HFFc6 (cell line): ENCODE measurements at places on chromosomes 13 and 19.
A peak's percentile ranks its signal among the peaks of the same experiment; 100 is the strongest.

DNA sequence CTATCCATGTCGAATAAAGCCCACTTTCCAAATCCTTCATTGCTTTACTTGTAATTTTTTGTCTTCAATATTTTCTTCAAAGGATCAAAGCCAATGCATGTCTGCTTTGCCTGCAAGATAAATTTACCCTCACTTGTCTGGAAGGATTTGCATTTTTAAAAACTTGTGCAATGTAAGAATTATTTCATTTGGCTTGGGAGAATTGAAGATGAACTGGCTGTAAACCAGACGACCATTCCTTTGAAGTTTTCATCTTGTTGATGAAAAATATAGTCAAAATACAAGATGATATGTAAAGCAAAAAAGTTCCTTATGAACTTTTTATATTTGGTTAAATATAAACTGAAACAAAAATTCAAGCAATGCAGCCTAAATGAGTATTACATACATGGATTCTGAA, 225.0 kb downstream of the SLITRK1 start:
- H3K27me3 ChIP-seq = no peaks in the 10 kb centered on the region
- DNase-seq = no peak
- peaks cover 17% of the 10 kb centered on the region for H3K4me1 ChIP-seq
- H3K27ac ChIP-seq = no peak overlapping the region
- 0 out of 2 replicates have a peak, but pooled peaks cover 5% of the 10 kb centered on the region for H3K36me3 ChIP-seq

GRCh38 chr13:33100886-33101285, 84.7 kb downstream of the KL start:
- peaks cover 2% of the 10 kb centered on the region for H3K27me3 ChIP-seq
- H3K36me3 ChIP-seq = peaks cover 46% of the 10 kb centered on the region
- no peak overlapping the region for H3K4me3 ChIP-seq
- peaks cover 21% of the 10 kb centered on the region for H3K4me1 ChIP-seq
- H3K27ac ChIP-seq = no peak overlapping the region
- DNase-seq = no peak

DNA sequence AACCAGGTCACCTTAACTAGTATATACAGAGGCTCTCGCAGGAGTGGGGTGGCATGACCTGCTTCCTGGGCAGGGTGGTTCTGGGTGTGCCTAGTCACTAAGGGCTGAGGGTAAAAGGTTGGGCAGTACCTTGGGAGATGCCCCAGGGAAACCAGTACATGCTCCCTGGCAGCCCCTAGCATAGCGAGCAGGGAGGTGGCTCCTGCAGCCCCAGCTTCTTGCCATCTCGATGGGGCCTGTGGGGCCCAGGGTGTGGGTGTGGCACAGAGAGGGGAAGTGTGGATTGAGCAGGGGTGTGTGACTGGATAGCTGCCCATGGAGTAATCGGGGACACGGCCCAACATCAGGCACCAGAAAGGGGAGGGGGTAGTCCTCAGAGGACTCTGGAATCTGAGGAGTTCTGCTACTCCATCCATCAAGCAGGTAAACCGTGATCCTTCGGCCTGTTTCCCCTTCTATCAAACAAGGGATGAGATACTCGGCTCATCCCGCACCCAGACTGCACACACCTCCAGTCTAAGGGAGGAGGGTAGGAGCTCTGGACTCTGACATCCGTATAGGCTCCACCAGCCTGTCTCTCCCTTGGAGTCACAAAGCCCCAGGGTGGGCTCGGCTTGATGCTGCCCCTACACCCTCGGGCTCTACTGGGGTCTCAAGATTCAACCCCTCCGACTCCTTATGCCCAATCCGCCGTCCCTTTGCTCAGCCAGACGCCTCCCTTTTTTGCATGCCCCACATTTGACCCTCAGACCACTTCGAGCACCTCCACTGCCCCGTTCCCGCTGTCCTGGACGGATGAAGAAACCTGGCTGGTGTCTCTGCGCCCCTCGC, 1.1 kb downstream of the ZBTB45 start:
- H3K27me3 ChIP-seq = peaks cover 4% of the 10 kb centered on the region
- peaks cover 26% of the 10 kb centered on the region for H3K4me1 ChIP-seq
- H3K27ac ChIP-seq = peak overlapping the region; percentile 96
- DNase-seq = no peak

GRCh38 chr19:7488736-7489353, at the start of gene PEX11G:
Gene PEX11G, minus strand, starts transcription at chr19:7489035. Its CDS starts 25 bp downstream, at chr19:7489010.
- peak within 1 kb of the TSS; percentile 82 for H3K4me3 ChIP-seq
- H3K27me3 ChIP-seq = no peaks in the 10 kb centered on the region; the same call in 1 of the 2 replicates
- peak within 1 kb of the TSS; percentile 68 for H3K27ac ChIP-seq
- no peaks in the 10 kb centered on the region for H3K36me3 ChIP-seq
- DNase-seq = peak; percentile 64
- peaks cover 19% of the 10 kb centered on the region for H3K4me1 ChIP-seq

DNA sequence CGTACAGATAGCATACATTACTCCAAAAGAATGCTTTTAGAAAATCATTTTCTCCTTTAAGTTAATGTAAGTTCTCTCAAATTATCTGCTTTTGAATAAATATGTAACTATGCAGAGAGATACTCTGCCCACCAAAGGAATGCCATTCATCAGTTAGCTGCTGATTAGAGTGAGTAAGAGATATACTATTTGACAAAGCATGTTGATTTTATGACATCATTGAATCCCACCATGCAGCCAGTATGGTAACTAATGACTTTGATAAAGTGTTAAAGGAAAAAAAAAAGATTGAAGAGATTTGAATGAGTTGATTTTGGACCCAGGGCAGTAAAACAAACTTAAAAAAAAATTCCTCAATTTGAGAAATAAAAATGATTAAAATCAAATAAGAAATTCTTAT, 521.5 kb downstream of the SLITRK6 start:
- no peaks in the 10 kb centered on the region for H3K27me3 ChIP-seq
- H3K27ac ChIP-seq = no peak overlapping the region; the same call in 1 of the 2 replicates
- no peak for DNase-seq
- peaks cover 26% of the 10 kb centered on the region for H3K4me1 ChIP-seq
- peak overlapping the region; percentile 2; the same call in 1 of the 2 replicates for H3K4me3 ChIP-seq

DNA sequence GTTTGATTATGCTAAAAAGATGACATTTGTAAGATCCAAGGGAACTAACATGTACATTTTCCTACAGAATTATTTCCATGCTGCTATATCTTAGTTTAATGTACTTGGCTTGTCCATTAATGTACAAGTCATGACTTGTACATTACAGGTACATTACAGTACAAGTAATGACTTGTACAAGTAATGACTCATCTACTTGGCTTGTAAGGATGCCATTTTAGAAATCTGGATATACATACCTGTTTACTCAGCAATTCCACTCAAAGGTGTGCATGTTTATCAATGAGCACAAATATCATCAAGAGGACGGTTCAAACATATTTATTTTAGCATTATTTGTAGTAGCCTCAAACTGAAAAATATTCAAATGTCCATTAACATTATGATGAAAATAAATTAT, 87.0 kb upstream of the TRPC4 start:
- peaks cover 9% of the 10 kb centered on the region for H3K4me1 ChIP-seq
- peaks cover 3% of the 10 kb centered on the region for H3K27me3 ChIP-seq
- DNase-seq = no peak

DNA sequence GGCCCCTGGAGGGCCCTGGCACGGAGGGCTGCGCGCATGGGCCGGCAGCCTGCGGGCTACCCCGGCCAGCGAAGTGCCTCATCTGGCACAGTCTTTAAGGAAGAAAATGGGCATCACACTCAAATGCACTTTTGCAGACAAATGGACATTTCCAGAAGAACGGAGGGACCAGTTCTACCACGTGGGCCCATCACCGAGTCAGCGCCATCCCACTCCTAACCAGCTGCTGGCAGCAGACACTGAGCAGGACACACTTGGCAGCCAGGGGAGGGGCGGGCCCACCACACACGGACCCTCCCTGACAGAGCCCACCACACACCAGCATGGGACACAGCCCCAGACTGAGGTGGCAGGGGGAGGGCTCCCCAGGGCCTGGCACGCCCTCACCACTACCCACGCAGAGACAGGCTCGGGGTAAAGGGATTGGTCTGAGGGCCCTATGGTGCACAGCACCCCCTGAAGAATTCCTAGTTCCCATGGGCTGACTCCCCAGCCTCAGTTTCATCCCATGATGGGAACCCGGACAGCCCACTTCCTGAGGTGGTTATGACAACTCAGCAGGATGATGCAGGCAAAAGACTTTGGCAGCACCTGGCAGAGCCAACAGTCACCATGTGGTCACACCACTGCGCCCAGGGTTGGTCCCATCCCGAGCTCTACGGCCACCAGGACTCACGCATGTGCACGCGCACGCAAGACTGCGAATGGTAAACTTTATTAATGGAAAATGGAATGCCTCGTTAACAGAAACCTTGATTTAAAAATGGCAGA, 18.7 kb upstream of the TINCR start:
- no peak for DNase-seq
- peaks cover 9% of the 10 kb centered on the region; the same call in 1 of the 2 replicates for H3K36me3 ChIP-seq
- no peaks in the 10 kb centered on the region for H3K27me3 ChIP-seq

- peaks cover 7% of the 10 kb centered on the region for H3K4me1 ChIP-seq
- H3K27me3 ChIP-seq = peaks cover 13% of the 10 kb centered on the region
- DNase-seq = no peak
- H3K36me3 ChIP-seq = no peaks in the 10 kb centered on the region
- H3K4me3 ChIP-seq = no peak overlapping the region
These were observed 2.0 kb downstream of the LMTK3 start for GRCh38 chr19:48509467-48510194.

- H3K4me1 ChIP-seq = peaks cover 33% of the 10 kb centered on the region
- no peaks in the 10 kb centered on the region; the same call in 1 of the 2 replicates for H3K27me3 ChIP-seq
- no peak overlapping the region for H3K27ac ChIP-seq
These were observed 77.3 kb downstream of the DNAJC15 start for GRCh38 chr13:43100667-43101066.

DNA sequence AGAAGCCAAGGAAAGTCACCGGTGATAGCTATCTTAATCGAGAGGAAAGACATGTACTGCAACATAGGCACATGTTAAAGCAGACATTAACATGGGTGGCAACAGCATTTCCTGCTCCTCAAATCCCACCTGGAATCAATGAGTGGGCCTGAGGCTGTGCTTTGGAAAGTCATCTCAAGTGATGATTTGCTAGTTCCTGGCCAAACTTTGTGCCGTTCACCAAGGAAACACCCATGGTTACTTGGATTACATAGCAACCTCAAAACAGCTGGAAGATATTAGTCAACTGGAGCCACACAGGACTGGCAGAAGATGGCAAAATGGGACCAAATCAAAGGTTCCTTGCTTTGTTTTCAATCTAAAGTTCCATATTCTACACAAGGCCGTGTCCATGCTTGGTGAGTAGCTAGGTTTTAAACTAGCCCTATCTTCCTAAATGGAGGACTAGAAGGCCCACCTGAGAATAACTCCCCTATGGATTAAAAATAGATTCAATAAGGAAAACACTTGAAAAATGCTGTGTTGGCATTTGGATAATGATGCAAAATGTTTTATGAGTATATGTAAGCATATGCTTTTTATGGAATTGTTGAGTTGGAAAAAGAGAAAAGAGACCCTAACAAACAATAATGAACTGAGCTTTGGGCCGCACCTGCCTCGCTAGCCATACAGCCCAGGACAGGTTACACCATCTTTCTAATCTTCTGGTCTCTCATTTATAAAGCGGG, 144.5 kb downstream of the RGCC start:
- no peak overlapping the region for H3K4me3 ChIP-seq
- peak overlapping the region; percentile 24; the same call in 1 of the 2 replicates for H3K27ac ChIP-seq
- peaks cover 38% of the 10 kb centered on the region for H3K36me3 ChIP-seq
- peak; percentile 43 for DNase-seq
- peaks cover 25% of the 10 kb centered on the region for H3K4me1 ChIP-seq
